ENCODE measurements at places on chromosomes 1 and 21. TPM values are rescaled to one million over a fixed set of nuclear protein-coding genes. Genes with fewer than 3 reads are reported as not detected.

DNA sequence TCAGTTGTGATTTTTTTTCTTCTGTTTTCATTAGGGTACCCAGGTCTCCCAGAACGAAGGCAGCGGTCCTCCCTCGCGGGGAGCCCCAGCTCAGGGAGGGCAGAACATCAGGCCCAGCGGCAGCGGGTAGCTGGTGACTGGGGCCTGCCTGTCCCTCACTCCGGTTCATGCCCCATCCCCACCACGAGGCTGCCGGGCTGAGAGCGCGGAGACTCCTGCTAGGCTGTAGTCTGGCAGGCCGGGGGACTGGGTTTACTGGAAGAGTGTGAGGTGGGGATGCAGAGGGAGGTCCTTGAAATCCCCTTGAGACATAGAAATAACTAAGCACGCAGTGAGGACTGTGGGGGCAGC, 10.5 kb downstream of the BRINP2 start:
- DNase-seq = no peak

Gene HYI
- total RNA-seq = 72.6 TPM

DNA sequence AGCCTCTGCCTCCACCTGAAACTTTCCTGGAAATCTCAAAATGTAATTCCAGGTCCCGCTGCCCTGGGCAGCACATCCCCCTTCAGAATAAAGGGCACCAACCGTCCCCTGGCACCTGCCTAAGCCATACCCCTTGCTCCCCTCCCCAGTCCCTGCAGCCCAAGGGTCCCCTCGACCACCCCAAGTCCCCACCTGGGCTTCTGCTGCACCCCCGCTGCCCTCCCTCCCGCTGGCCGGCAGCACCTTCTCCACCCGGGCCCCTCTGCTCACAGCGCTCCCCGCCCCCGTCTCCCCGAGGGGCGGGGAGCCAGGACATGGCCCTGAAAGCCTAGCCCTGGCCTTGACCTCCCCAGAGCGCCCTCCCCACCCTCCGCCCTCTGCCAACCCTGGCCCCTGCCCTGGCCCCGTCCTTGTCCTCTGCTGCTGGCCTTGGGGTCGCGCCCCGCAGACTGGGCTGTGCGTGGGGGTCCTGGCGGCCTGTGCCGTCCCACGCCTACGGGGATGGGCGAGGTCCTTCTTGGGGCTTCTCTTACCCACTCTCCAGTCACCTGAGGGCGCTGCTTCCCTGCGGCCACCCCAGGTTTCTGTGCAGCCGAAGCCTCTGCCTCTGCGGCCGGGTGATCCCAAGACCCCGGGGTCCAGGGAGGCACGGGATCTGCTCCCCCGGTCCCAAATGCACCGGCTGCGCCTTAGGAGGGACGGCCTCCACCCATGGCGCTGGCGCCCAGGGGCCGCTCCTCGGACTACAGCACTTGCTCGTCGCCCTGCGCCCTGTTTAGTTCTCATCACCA, 41.7 kb downstream of the WDR4 start:
- DNase-seq = peak; percentile 60

DNA sequence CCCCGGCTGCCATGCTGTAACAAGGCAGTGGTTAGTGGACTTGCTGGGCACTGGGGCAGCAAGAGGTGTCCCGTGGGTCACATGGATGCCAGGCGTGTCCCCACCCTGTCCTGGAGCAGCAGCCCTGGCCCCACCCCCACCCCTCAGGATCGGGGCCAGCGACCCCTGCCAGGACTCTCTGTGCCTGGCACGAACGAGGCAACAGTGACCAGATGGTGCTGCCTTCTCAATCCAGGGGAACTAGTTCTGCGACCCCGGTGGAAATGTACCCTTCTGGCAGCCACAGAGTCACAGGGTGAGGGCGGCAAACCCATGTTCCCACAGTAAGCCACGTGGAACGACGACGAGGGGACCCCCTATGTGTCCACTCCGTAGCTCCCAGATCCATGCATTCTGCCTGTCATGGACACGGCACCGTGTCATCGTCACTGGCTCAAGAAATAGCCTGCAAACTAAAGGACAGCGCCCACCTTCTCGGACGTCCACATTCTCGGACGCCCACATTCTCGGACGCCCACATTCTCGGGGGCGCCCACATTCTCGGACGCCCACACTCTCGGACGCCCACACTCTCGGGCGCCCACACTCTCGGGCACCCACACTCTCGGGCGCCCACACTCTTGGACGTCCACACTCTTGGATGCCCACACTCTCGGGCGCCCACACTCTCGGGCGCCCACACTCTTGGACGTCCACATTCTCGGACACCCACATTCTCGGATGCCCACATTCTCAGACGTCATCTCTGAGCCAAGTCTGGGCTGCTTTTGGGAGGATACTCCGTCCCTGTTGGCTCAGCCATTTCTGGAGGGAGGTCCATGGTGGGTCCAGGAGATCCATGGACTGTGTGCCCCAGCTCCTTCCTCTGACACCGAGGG, 19.6 kb upstream of the ACTRT2 start:
- no peak for DNase-seq

DNA sequence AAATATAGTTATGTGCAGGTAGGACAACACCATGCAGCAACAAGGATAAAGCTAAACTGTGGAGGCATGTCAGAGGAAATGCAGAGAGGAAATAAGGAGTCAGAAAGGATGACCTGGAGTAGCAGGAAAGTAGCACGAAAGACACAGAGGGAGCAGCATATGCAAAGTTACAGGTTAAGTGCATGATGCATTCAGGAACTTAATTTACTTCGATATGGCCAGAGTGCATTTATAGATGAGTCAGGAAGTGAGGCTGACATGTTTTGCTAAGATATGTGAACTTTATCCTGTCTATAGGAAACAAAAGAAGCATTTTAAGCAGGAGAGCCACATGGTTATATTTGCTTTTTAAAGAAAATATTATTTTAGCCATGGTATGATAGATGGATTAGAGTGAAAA, 15.4 kb upstream of the MUTYH start:
- DNase-seq = no peak

DNA sequence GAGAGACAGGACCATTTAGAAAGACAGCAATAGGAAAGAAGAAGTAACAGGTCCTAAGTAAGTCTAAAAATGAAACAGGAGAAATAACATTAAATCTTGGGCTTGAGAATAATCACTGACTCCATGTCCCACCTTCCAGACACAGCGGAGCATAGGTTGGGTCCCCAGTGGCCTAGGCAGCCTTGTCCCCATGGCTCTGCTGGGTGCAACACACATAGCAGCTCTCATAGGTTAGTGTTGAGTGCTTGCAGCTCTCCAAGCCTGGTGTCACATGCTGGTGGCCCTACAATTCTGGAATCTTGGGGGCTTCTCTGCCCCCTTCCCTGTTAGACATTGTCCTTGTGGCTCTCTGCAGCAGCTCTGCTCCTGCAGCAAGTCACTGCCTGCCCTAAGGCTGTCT, 952.8 kb upstream of the ADGRL2 start:
- DNase-seq = no peak

- no peak for DNase-seq
Measured at GRCh38 chr1:121417325-121417923, 232.6 kb downstream of the SRGAP2C start.

Gene RGS16
- total RNA-seq = 12.0 TPM

Gene MFAP2
- total RNA-seq = 14.8 TPM

Gene SIM2
- not detected for total RNA-seq

Gene SPRR5
- total RNA-seq = not detected
